ENCODE measurements at places on chromosomes 11 and 22.

DNA sequence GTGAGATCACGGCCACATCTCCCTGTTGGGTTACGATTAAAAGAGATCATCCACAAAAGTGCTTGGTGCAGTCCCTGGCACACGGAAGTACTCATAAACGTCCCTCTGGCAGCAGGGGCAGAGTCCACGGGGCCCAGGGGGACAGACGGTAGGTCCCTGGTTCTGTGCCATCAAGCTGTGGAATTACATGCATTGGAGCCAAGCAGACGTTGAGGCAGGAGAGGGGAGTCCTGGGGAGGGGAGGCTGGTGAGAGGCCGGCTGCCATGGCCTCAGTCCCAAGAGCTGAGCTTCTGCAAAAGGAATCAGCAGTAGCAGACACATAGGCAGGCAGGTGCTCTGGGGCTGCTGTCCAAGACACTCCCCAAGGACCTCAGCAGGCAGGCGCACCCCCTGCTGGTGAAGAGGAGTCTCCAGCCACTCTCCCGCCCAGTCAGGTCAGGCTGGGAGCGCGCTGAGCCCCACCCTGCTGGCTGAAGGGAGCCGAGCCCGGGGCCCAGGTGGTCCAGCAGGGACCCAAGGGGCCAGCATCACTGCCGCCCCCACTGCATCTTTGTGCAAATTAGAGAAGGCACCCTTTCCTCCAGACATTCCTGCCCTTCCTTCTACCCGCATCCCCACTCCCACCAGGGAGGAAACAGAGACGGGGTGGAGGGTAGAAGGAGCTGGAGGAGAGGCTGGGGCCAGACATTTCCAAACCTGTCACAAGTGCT is 7.6 kb upstream of the KCTD17 start:
- DNase-seq: peak; percentile 78

- DNase-seq: no peak
These were observed 311.3 kb downstream of the C11orf87 start for GRCh38 chr11:109733245-109733644.

DNA sequence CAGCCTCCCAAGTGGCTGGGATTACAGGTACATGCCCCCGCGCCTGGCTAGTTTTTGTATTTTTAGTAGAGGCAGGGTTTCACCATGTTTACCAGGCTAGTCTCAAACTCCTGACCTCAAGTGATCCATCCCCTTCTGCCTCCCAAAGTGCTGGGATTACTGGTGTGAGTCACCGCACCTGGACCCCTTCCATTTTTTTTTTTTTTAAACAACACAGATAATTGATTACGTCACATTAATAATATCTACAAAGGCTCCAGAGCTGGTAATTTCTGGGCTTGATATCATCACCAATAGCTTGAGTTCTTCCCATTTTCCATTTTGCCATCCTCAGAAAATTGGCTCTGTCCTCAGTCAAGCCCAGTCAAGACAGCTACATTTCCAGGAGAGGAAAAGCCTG is 7.2 kb downstream of the TTLL1 start:
- DNase-seq: no peak

GRCh38 chr11:116225784-116226585 is 546.8 kb downstream of the BUD13 start:
- no peak for DNase-seq

Measured in heart left ventricle (tissue), 16 donors.